ENCODE measurements at places on chromosomes 16 and 17. TPM values are rescaled to one million over a fixed set of nuclear protein-coding genes. Genes with fewer than 3 reads are reported as not detected.

The CLDN9 gene
- not detected for total RNA-seq

The TP53TG3F gene
- not detected for total RNA-seq

The MAP1LC3B gene
- 32.1 TPM for total RNA-seq

The SYT17 gene
- 0.26 TPM for total RNA-seq

The PLXDC1 gene
- total RNA-seq, result 0.40 TPM

The TP53TG3C gene
- not detected for total RNA-seq

The CDYL2 gene
- total RNA-seq, result 5.9 TPM

The QRICH2 gene
- total RNA-seq, result 2.1 TPM

The ZMYND15 gene
- total RNA-seq, result 0.06 TPM

The CD300H gene
- not detected for total RNA-seq

Measured in aortic smooth muscle cell (primary cell).